ENCODE measurements at places on chromosomes 4 and X.
A peak's percentile ranks its signal among the peaks of the same experiment; 100 is the strongest.

DNA sequence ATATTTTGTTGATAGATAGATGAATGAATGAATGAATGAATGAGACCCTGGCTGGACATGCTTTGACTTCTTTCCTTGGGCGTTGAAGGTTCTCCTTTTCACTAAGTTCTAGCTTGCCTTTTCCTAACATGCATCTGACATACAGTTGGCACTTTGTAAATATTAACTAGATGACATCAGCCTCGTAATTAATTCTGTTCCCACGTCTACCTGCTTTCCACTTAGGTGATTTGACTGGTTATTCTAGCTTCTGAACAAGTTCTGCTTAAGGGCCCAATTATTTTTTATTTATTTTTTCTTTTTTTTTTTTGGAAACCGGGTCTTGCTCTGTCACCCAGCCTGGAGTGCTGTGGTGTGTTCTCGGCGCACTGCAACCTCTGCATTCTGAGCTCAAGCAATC, 13.9 kb upstream of the RASL11B start:
- no peak overlapping the region for H3K27ac ChIP-seq
- no peak overlapping the region for H3K4me3 ChIP-seq
- H3K4me1 ChIP-seq = no peaks in the 10 kb centered on the region
- H3K36me3 ChIP-seq = no peaks in the 10 kb centered on the region

DNA sequence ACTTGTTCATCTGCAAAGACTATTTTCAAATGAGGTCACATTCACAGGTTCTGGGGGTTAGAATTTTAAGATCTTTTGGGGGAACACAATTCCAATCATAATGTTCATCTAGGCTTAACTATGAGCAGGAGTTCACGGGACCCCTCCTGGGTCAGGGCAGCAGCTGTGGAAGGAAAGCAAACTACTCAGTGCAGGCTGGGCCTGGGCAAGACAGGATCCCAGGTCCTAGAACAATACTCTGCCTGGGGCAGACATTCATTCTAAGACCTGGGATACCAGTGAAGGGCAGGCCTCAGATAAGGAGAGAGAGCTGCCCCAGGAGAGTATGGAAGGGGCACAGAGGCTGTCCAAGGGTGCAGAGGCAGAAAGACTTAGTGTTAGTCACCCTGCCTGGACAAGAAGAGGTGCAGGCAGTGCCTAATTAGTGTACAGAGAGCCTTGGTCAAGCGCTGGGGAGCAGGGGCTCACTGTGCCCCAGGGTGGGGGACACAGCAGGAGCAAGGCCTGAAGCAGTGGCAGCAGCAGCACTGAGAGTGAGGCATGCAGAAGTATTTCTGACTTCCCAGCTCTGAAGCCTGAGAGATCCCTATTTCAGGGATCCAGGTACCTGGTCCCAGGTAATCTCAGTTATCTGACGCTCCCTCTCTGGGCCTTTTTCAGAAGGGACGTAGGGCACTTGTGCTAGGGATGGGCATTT, 123.0 kb upstream of the MAMLD1 start:
- no peak for DNase-seq
- no peaks in the 10 kb centered on the region for H3K27me3 ChIP-seq
- no peak overlapping the region for H3K4me3 ChIP-seq
- no peaks in the 10 kb centered on the region for H3K36me3 ChIP-seq
- no peak overlapping the region for H3K27ac ChIP-seq

GRCh38 chr4:114364857-114365256, 233.8 kb upstream of the UGT8 start:
- DNase-seq = no peak
- peaks cover 3% of the 10 kb centered on the region for H3K27me3 ChIP-seq
- no peak overlapping the region for H3K4me3 ChIP-seq
- no peaks in the 10 kb centered on the region for H3K4me1 ChIP-seq
- no peaks in the 10 kb centered on the region for H3K36me3 ChIP-seq

GRCh38 chr4:106312997-106313522, 2.9 kb downstream of the TBCK start:
- H3K27ac ChIP-seq = peak overlapping the region; percentile 81
- DNase-seq = no peak
- H3K4me3 ChIP-seq = no peak overlapping the region
- H3K27me3 ChIP-seq = no peaks in the 10 kb centered on the region
- H3K36me3 ChIP-seq = no peaks in the 10 kb centered on the region

GRCh38 chr4:40745285-40745984, 4.3 kb upstream of the NSUN7 start:
- H3K4me3 ChIP-seq = no peak overlapping the region
- H3K27ac ChIP-seq = no peak overlapping the region
- no peaks in the 10 kb centered on the region for H3K36me3 ChIP-seq
- H3K4me1 ChIP-seq = peaks cover 2% of the 10 kb centered on the region
- no peak for DNase-seq
- H3K27me3 ChIP-seq = peaks cover 29% of the 10 kb centered on the region

- H3K27me3 ChIP-seq = peaks cover 4% of the 10 kb centered on the region
- no peak overlapping the region for H3K27ac ChIP-seq
- DNase-seq = peak; percentile 27
Measured at GRCh38 chrX:38166478-38167083, 54.1 kb downstream of the SRPX start.

GRCh38 chr4:110475881-110476818, at the start of gene ENPEP:
TSS of gene ENPEP (plus strand) at chr4:110476155. CDS start at chr4:110476415, 260 bp downstream.
- no peak for DNase-seq
- H3K4me3 ChIP-seq = no peak within 1 kb of the TSS
- no peak within 1 kb of the TSS for H3K27ac ChIP-seq
- no peaks in the 10 kb centered on the region for H3K4me1 ChIP-seq

- no peaks in the 10 kb centered on the region for H3K27me3 ChIP-seq
- no peaks in the 10 kb centered on the region for H3K4me1 ChIP-seq
- no peak overlapping the region for H3K4me3 ChIP-seq
- H3K27ac ChIP-seq = no peak overlapping the region
- DNase-seq = no peak
Measured at GRCh38 chrX:24862343-24862742, 153.4 kb downstream of the ARX start.

DNA sequence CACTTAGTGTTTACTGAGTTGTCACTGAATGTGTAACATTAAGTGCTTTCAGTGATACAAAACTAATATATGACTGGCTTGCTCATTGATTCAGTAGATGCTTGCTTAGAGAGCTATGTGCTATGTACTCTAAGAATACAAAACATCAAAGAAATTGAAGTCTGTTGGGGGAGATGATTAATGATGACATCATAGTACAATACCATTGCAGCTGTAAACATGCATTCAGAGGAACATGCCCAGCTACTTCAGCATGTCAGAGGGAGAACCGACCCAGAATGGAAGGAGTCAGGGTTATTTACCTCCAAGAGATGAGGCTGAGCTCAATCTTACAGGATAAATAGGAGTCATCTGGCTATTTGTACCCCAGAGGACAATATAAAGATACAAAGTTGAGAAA, 290.8 kb downstream of the TENM3 start:
- H3K36me3 ChIP-seq = no peaks in the 10 kb centered on the region
- no peak overlapping the region for H3K4me3 ChIP-seq
- no peak for DNase-seq
- H3K4me1 ChIP-seq = no peaks in the 10 kb centered on the region
- H3K27me3 ChIP-seq = no peaks in the 10 kb centered on the region

- no peak for DNase-seq
- H3K27me3 ChIP-seq = no peaks in the 10 kb centered on the region
- H3K4me3 ChIP-seq = no peak overlapping the region
- H3K27ac ChIP-seq = no peak overlapping the region
Measured at GRCh38 chr4:106981431-106981830, 54.7 kb downstream of the DKK2 start.

DNA sequence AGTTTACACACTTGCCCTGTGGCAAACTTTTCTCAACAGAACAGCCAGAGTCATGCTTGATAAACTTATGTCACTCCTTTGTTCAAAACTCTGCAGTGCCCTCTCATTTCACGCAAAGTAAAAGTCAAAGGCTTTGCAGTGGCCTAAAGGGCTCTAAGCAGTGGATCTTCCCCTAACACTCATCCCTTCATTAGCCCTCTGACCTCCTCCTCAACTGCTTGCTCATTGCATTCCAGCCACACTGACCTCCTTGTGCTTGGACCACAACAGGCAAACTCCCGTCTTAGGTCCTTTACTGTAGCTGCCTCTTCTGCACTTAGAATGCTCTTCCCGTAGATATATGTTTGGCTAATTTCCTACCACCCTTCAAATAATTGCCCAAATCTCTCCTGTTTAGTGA, 5.6 kb downstream of the PRDM5 start:
- H3K4me1 ChIP-seq = peaks cover 10% of the 10 kb centered on the region
- no peak overlapping the region for H3K4me3 ChIP-seq
- DNase-seq = no peak
- H3K27me3 ChIP-seq = peaks cover 6% of the 10 kb centered on the region

- no peaks in the 10 kb centered on the region for H3K27me3 ChIP-seq
- no peaks in the 10 kb centered on the region for H3K4me1 ChIP-seq
- no peak for DNase-seq
Measured at GRCh38 chr4:156517546-156517945, 454.1 kb downstream of the PDGFC start.

GRCh38 chr4:139951021-139951420, 203.0 kb downstream of the MAML3 start:
- peaks cover 3% of the 10 kb centered on the region for H3K27me3 ChIP-seq
- H3K36me3 ChIP-seq = peaks cover 14% of the 10 kb centered on the region
- H3K4me3 ChIP-seq = peak overlapping the region; percentile 29

- no peaks in the 10 kb centered on the region for H3K36me3 ChIP-seq
- peaks cover 16% of the 10 kb centered on the region for H3K27me3 ChIP-seq
- DNase-seq = no peak
- H3K4me1 ChIP-seq = no peaks in the 10 kb centered on the region
Measured at GRCh38 chr4:94413085-94413840, 38.5 kb upstream of the PDLIM5 start.

DNA sequence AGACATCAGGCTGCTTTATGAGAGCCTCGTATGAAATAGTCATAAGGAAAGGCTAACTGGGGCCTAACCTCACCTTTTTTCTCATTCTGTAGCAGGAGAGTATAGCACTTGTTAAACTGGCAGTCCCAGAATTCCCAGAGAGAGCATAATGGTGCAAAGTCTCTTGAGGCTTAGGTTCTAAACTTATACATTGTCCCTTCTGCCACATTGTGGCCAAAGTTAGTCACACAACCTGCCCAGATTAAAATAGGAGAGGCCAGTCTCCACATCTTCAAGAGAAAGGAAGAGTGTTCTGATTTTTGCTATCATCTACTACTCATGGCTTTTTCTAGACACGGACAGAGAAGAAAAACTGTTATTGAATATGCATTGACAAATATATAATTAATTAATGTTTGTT, 1588.9 kb upstream of the PCDH7 start:
- H3K27ac ChIP-seq = no peak overlapping the region
- no peak for DNase-seq
- no peaks in the 10 kb centered on the region for H3K36me3 ChIP-seq
- H3K4me3 ChIP-seq = no peak overlapping the region

GRCh38 chr4:7760706-7761105, 179.0 kb downstream of the AFAP1 start:
- no peak overlapping the region for H3K4me3 ChIP-seq
- no peak overlapping the region for H3K27ac ChIP-seq
- H3K4me1 ChIP-seq = peaks cover 42% of the 10 kb centered on the region
- H3K27me3 ChIP-seq = no peaks in the 10 kb centered on the region

GRCh38 chr4:112110059-112110425, 35.2 kb upstream of the FAM241A start:
- H3K27me3 ChIP-seq = no peaks in the 10 kb centered on the region
- no peak for DNase-seq
- H3K27ac ChIP-seq = no peak overlapping the region
- H3K36me3 ChIP-seq = no peaks in the 10 kb centered on the region

GRCh38 chrX:12758291-12758690, 32.9 kb upstream of the PRPS2 start:
- no peak overlapping the region for H3K4me3 ChIP-seq
- no peaks in the 10 kb centered on the region for H3K4me1 ChIP-seq
- H3K27me3 ChIP-seq = peaks cover 9% of the 10 kb centered on the region

DNA sequence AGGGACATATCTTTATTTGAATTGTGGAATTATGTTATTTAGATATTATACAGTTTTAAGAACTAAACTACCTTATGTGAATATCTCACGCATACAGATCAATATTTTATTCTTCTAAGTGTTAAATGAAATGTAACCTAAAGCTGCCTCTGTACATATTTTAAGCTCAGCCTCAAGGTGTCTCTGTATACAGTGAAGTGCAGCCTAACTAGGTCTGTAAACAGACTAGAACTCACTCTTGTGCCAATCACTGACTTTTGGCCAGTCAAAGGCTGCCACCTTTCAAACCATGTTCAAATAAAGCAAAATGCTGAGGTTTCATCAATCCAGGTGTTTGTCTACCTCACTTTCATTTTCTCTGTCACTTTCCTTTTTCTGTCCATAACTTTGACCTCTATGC, 1074.5 kb upstream of the PRKX start:
- H3K27ac ChIP-seq = no peak overlapping the region
- H3K27me3 ChIP-seq = no peaks in the 10 kb centered on the region
- H3K4me3 ChIP-seq = no peak overlapping the region
- H3K36me3 ChIP-seq = no peaks in the 10 kb centered on the region

DNA sequence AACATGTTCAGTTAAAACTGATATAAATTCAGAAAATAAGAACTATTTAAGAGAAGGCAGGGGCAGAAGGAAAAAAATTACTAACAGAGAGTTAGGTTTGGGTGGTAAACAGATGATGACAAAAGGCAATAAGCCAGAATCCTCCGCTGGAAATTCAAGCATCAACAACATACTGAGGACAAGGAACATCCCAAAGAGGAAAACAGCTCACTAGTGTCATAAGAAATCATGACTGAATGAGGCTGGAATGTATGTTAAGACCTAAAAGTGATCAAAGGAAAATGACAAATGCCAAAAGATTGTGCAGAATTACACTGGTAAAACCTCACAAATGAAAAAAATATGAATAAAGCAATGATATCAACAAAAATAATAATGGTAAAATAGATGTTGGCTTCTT, 88.4 kb downstream of the WDFY3 start:
- no peaks in the 10 kb centered on the region for H3K36me3 ChIP-seq
- H3K27me3 ChIP-seq = no peaks in the 10 kb centered on the region
- no peaks in the 10 kb centered on the region for H3K4me1 ChIP-seq

- H3K4me3 ChIP-seq = no peak overlapping the region
- no peaks in the 10 kb centered on the region for H3K36me3 ChIP-seq
- H3K27me3 ChIP-seq = peaks cover 8% of the 10 kb centered on the region
- H3K4me1 ChIP-seq = no peaks in the 10 kb centered on the region
Measured at GRCh38 chrX:51641421-51642021, 22.8 kb upstream of the CENPVL3 start.

DNA sequence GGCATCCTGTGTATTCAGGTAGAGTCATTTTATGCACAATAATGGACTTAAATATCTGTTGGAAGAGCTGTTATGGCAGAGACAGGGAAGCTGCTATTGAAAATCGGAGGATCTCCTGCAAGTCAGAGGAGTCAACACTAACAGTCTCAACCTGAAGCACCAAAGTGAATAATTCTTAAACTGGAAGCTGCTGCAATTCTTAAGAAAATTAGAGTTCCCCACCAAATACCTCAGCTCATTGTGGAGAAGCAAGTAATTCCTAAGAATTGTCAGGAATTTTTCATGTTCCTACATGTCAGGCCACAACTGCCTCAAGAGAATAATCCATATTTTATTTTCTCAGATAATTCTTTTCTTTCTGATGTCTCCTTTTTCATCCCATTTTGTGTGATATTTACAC, 892.6 kb upstream of the LCORL start:
- H3K4me1 ChIP-seq = no peaks in the 10 kb centered on the region
- H3K4me3 ChIP-seq = no peak overlapping the region
- no peak overlapping the region for H3K27ac ChIP-seq
- H3K27me3 ChIP-seq = no peaks in the 10 kb centered on the region

GRCh38 chrX:46837558-46838485, 979 bp downstream of the RP2 start:
- H3K36me3 ChIP-seq = peaks cover 6% of the 10 kb centered on the region
- H3K4me3 ChIP-seq = peak overlapping the region; percentile 97
- peak overlapping the region; percentile 96 for H3K27ac ChIP-seq
- peaks cover 9% of the 10 kb centered on the region for H3K4me1 ChIP-seq
- peaks cover 3% of the 10 kb centered on the region for H3K27me3 ChIP-seq

GRCh38 chr4:15352524-15352923, 75.3 kb upstream of the C1QTNF7 start:
- peaks cover 9% of the 10 kb centered on the region for H3K4me1 ChIP-seq
- H3K4me3 ChIP-seq = no peak overlapping the region
- no peak overlapping the region for H3K27ac ChIP-seq
- DNase-seq = no peak
- peaks cover 6% of the 10 kb centered on the region for H3K27me3 ChIP-seq

All from activated CD8-positive, alpha-beta T cell treated with anti-CD3 and anti-CD28 coated beads, Interleukin-2, amount 10 ng/mL, durations not matched to agents 7 days and 5 days (primary cell).